ENCODE measurements at places on chromosomes 3 and 15.

- no peak for DNase-seq
Measured at GRCh38 chr3:41053220-41053619, 146.1 kb upstream of the CTNNB1 start.

DNA sequence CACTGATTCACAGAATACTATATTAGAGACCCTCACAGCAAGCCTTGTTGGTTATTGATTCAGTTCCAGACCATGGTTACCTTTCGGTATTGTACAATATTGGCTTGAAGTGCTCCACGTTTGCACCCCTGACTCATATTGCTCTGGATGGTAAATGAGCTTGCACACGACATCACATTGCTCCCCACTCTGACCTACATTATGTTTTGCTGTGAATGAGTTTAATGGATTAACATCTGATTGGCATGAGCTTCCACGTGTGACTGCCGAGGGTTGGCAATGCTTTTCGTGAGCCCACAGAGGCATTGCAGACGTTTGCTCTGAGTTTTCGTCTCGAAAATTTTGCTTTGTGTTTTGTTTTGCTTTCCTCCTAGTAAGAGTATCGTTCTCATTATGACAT lies 225.8 kb upstream of the ICE2 start:
- no peak for DNase-seq

DNA sequence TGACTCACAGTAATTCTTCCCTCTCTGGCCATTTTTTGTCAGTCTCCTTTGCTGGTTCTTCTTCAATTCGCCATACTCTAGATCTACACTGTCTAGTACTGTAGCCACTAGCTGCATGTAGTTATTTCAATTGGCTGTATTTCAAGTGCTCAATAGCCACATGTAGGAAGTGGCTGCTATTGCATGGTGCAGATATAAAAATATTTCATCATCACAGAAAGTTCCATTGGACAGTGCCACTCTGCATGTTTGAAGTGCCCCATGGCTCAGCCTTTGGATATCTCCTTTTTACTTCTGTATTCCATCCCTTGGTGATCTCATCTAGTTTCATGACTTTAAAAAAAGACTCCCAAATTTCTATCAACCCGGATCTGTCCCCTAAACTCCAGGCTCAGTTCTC lies 22.1 kb downstream of the PPP2R3A start:
- no peak for DNase-seq

GRCh38 chr15:99511866-99512661 lies 53.7 kb upstream of the MEF2A start:
- DNase-seq = no peak
